Ecto neural progenitor cell (in vitro differentiated cells): ENCODE measurements at places on chromosomes 7 and 10.

DNA sequence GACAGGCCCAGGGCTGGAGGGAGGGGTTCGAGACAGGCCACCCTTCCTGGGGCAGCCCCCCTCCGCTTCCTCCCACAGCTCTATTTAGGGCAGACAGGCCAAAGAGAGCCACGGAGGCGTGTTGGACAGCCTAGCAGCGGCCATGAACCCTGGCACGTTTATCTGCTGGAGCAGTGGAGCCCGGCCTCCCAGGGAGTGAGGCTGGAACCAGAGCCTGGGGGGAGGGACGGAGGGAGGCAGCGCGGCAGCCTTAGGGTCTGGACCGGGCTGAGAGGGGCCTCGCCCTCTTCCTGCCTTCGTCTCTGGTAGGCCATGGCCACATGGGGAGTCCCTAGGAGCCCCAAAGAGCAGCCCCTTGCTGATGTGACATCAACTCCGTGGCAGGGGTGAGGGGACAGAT lies 17.1 kb downstream of the UNCX start:
- no peak for DNase-seq

GRCh38 chr10:98195120-98195519 lies 60.7 kb downstream of the R3HCC1L start:
- no peak for DNase-seq

DNA sequence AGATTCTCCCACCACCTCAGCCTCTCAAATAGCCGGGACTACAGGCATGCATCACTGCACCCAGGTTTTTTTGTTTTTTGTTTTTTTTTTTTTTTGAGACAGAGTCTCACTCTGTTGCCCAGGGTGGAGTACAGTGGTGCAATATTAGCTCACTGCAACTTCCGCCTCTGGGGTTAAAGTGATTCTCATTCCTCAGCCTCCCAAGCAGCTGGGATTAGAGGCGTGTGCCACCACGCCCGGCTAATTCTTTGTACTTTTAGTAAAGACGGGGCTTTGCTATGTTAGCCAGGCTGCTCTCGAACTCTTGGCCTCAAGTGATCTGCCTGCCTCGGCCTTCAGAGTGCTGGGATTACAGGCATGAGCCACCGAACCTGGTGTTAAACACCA lies 107.5 kb upstream of the KIF5B start:
- DNase-seq = no peak

DNA sequence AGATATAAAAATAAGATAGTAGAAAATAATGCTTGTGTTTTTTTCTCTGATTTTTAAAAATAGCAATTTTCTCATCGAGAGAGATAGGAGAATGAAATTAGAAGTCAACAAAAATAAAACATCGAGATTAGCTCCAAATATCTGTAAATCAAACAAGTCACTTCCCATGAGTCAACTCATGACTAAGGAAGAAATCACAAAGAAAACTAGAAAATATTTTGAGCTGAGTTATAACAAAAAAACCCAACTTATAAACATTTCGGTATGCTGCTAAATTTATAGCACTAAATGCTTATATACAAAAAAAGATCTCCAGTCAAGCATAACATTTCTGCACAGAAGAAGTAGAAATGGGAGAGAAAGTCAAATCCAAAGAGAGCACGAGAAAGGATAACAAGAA lies 140.1 kb downstream of the ITGA8 start:
- no peak for DNase-seq
